ENCODE measurements at places on chromosomes 13 and 19. TPM values are rescaled to one million over a fixed set of nuclear protein-coding genes. Genes with fewer than 3 reads are reported as not detected.

DNA sequence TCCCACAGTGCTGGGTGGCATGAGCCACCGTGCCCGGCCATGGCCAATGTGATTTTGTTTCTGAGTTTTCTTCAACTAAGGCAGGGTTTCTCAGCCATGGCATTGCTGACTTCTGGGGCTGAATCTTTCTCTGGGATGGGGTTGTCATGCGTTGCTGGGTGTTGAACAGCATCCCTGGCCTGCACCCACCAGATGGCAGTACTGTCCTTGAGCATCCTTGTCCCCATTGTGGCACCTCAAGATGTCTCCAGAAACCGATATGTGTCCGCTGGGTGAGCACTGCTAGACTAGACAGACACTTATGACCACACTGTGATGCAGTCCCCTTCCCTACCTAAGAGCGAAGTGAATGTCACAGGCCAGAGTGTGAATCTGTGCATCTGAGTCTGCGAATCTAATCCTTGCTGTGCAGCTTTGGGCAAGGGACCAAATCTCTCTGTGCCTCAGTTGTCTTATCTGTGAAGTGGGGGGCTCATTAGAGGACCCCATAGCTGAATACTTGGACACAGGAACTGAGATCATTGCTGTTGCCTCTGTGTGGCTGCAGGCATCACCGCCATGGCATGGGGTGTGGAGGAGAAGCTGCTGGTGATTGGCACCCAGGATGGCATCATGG, 50.3 kb upstream of the SIN3B start:
- peak; percentile 25 for DNase-seq

Gene MEGF8
- 6.0 TPM for polyA plus RNA-seq

DNA sequence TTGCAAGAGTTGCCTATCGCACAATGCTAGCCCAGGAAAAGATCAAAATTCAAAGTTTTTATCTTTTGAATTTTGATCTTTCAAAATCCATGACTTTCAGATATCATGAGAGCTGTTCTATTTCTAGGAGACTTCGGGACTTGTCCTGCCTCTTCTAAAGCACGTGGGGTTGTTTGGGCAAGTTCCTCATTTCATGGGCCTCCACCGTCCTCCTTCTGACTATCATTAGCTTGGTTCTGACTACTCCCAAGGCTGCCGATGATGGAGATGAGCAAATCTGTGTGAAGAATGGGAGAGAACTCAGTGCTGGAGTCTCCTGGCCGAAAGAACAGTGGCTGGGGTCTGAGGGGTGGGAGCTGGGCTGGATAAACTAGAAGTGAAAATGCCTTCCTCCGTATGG, 86.5 kb downstream of the COL4A1 start:
- no peak for DNase-seq

GRCh38 chr13:38879278-38879677, 111.4 kb downstream of the STOML3 start:
- no peak for DNase-seq

DNA sequence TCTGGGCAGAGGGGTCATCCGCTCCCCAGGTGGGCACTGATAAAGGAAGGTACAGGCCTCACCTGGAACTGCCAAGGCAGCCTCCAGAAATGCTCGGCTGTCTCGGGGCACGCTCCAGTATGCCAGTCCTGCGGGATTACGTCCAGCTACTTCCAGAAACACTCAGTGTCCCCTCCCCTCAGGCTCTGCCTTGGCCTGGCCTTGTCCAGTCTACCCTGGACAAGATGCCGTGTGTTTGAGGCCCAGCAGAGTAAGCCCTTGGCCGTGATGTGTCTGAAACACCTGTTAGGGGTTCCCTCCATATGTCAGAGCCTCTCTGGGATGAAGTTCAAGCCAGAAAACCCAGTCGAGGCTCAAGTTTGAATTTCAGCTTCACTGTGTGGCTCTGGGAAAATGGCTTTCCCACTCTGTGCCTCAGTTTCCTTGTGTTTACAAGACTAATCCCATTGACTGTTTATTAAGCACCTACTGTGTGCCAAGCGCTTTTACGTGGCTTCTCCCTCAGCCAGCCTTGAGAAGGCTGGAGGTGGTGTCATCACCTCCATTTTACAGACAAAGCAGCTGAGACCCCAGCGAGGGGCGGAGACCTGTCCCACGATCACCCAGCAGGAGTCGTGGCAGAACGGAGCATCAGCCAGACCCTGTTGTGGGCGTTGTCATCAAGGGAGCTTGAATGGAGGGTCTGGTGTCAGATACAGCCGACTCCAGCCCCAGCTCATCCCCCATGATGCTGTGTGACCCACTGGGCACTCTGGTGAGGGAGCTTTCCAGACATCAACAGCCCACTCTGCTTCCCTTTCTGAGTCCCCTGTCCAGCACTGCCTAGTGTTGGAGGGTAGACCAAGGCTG, 2.0 kb upstream of the PIK3R2 start:
- no peak for DNase-seq

- no peak for DNase-seq
Observed at GRCh38 chr13:44934724-44935123, 54.5 kb downstream of the NUFIP1 start.

GRCh38 chr19:33906578-33907335, 110.1 kb downstream of the KCTD15 start:
- peak; percentile 26 for DNase-seq

Gene WDR62
- 1.3 TPM for polyA plus RNA-seq

- no peak for DNase-seq
Observed at GRCh38 chr13:98972059-98972458, 5.8 kb downstream of the DOCK9 start.

All from lung (tissue), 17 donors.